ENCODE measurements at places on chromosomes 5 and 9.

DNA sequence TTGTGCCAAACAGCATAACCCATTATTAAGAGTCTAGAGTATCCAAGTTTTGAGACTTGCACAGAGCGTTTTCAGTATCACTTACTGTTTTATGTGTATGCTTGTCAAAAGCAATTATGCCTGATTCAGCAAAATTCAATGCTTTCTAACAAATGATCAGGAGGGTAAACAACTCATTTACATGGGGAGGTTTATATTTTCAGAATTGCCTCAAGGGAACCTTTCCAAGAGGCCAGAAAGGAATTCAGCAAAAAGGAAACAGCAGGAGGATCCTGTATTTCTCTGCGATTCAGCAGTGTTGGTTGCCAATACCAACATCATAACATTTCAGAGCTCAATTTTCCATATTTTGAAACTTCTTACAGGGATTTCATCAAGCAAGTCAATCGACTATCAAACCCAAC, 69.3 kb upstream of the DAB2 start:
- no peak for DNase-seq

DNA sequence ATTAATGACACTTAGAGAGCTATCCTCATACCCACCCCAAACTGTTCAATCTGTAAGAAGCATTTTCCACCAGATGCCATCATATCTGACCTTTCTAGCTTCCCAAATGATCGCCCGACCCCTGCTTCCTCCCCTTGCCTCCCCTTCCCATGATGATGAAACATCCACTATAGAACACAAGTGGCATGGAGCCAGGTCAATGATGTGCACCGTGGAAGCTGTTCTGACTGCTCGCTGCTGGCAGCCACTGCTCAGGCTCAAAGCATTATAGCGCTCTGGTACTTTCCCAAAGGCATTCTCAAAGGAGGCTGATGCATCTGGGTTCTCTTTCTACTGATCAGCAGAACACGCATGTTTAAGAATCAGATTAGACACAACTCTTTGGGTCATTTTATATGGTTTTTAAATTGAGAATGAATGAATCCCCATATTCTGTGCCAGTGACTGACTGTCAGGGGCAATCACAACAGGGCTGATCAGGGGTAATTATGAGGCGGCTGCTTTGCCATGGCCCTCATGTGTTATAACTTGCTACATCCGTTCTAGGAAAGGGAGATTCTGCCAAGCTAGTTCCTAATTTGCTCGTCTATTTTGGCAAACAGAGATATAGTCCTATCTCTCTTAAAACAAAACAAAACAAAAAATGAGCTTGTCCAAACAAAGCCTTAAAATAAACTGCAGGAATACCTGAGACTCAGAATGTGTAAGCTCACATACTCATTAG, 343.7 kb downstream of the ENC1 start:
- DNase-seq, result no peak

- DNase-seq, result no peak
These were observed 10.4 kb upstream of the PDCD1LG2 start for GRCh38 chr9:5499889-5500398.

DNA sequence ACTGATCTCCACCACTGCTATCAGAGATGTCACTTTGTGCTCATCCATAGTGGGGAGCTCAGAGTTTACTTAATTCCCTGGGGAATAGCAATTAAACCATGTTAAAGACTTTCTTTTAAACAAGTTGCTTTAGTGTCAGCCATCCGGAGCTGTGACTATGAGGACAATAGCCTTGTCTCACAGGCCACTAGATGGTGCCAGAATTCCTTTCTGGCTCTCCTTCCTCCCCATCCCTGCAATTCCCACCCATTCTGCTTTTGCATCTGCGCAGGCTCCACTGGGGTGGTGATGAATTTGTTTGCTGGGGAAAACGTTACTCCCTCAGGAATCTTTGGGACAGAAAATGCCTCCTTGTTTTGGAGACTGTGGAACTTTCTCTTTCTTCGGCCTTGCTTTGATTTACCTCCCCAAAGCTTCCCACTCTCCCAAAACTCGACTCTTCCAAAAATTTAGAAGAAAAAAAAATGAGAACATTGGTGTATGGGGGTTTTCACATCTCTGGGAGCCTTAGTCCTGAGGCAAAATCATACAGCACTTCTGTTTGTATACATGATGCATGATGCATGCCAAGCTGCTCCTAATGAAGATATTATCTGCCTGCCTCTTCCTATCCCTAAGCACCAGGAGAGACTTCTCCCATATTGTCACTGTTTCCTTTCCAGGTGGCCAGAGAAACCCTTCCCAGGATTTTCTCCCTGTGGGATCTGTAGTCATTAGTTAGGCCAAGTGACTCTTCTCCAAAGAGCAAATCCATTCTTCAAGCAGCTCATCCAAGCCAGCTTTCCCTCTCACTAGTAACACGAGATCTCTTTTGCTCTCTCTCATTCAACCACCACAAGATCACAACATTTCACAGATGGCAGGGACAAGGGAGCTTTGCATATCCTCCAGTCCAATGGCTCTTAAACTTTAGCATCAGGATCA, 466.1 kb downstream of the TLR4 start:
- no peak for DNase-seq

DNA sequence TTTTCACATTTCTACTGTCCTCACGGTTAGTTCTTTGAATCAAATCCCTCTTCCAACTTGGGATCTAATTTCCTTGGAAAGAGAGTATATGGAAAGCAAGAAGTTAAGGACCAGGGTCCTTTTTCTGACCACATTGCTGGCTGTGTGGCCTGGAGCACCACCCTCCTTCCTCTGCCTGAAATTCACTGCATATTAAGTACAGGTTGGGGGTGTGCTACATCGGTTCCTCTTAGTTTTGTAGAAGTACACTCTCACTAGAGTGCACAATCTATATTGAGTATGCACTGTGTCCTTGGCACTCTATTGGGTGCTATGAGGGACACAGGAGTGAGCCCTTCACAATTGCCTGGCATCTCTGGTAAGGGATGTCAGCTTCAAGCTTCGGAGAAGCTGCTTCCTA, 53.8 kb upstream of the KLF9 start:
- DNase-seq, result no peak

- DNase-seq, result no peak
These were observed 254.5 kb downstream of the TLR4 start for GRCh38 chr9:117958726-117959125.

GRCh38 chr5:154375329-154376008, 70.3 kb upstream of the SAP30L start:
- DNase-seq, result no peak

DNA sequence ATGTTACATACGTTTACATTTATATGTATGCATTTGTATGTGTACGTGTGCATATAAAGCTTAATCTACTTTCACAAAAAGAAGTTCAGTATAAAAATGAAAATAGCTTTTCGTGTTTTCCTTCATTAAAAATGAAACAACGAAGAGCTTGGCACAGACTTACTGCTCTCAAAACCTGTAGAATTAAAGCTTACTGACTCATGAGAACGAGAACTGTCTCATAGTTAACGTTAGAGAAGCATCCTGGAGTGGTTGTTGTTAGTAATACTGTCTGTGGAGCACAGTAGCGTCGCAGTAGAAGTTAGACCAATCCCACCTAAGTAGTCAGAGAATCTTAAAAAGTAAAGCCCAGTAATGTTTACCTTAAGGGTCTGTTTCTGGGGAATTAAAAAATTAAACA, 1.3 kb downstream of the MAT2B start:
- no peak for DNase-seq

DNA sequence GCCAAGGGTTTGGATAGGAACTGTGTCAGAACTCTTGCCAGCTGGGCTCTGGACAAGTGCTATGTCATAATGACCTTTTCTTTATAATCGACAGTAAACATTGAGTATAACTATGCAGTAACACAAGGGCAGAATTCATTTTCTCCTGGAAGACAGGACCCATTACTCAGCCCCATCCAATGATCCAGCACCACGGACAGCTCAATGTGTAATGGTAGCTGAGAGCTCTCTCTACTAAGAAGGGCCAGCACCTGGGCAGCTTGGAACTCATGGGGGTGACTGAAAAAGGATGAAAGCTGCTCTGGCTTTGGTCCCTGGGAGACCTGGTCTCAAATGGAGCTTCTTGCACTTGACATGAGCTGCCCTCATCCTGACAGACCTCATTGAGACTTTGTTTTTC, 347.8 kb downstream of the TRIM32 start:
- no peak for DNase-seq

- DNase-seq, result no peak
These were observed 21.1 kb downstream of the TRAF1 start for GRCh38 chr9:120905315-120906164.

- no peak for DNase-seq
These were observed 24.3 kb upstream of the XPA start for GRCh38 chr9:97721396-97721795.

- DNase-seq, result no peak
These were observed 21.9 kb downstream of the TTC1 start for GRCh38 chr5:160030631-160031377.

GRCh38 chr5:134877159-134877558, 3.0 kb downstream of the TXNDC15 start:
- DNase-seq, result no peak

- DNase-seq, result no peak
These were observed 57.3 kb downstream of the ARSB start for GRCh38 chr5:78927657-78928282.

DNA sequence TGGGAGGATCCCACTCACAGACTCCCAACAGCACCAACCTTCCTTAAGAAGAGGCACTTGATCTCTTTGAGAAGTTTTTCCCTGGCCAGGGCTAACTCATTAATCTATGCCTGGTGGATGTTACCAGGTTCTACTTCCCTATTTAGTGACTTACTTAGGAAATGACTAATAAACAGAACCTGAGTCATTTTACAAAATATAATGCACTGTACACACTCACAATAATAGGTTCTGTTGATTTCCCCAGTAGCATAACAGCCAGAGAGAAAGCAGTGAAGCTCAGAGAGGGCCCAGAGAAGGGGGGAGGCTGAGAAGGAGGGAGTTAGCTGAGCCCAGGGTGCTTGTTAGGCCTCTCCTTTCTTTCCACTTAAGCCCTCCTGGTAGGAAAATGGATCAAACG, 27.1 kb downstream of the FRMD3 start:
- no peak for DNase-seq

DNA sequence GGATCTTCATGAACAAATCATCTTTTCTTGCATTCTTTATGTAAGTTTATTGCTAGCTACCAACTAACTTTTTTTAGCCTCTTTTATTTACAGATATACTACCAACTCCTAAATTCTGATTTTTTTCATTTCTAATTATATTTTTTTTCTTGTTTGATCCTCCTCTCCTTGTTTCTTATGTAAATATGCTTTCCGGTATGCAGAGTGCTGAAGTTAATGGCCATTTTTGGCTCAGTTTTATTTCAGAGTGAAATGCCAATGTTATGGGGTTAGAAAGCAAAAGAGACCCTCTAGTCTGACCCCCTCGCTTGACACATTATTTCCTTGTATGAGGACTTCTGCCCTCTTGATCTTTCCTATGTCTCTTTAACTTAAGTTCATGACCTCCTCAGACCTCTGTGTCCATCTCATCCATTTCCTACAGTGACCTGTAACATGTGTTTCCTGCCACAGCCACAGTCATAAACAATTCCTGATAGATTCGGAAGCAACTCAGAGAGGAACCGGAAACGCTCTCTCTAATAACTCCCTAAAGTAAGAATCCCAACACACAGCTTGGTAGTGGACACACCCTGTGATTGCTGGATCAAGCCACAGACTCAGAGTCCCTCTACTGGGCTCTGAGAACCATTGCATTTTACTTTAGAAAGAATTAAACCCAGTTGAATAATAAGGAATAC, 42.9 kb upstream of the AFAP1L1 start:
- DNase-seq, result no peak

DNA sequence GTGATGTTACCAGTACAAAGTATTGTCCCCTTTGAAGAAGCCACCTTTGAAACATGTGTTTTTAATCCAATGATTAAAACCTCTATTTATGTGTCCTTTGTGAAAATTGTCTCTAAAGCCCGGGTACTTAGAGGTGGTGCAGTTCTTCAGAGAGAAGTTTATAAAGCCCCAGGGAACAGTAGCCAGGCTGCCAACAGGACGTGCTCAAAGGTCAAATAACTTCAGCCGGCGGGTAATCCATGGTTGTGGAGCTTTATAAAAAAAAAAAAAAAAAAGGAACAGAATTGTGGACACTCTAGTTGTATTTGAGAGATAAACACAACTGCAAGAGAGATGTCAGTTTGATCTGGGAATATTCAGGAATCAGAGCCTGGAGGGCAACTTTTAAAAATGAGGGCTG, 57.9 kb upstream of the CTNND2 start:
- DNase-seq, result no peak

DNA sequence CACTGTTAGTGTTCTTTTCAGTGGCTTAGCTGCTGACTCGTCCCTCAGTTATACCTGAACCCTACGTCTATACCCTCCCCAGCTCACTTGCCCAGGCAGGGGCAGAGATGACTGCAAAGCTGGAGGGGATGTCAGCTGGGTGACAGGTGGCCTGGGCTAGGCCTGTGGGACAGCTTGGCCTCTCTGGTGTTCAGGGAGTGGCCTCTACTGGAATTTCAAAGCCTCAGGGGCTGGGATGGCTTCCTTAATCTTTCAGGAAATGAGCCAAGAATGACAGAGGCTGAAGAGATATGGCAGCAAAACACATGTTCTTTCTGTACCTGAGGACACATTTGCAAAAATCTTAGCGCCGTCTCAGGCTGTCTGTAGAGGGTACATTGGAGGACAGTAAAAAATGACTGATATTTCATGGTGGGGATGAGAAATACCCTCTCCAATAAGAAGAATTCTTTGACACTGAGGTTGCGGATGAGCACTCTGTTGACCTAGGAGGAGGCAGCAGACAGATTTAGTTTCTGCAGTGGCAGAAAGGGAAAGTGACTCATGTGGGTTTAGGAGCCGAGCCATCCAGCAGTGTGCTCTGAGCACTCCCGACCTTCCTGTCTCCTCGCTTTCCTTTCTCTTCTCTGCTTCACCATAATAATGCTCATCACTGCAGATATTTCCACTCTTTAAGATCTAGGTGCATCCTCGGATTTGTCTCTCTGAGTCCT, 54.4 kb downstream of the ENTREP1 start:
- no peak for DNase-seq

GRCh38 chr9:69395718-69396117, 70.7 kb downstream of the ENTREP1 start:
- DNase-seq, result no peak

GRCh38 chr9:133973791-133974630, 18.1 kb downstream of the VAV2 start:
- no peak for DNase-seq

DNA sequence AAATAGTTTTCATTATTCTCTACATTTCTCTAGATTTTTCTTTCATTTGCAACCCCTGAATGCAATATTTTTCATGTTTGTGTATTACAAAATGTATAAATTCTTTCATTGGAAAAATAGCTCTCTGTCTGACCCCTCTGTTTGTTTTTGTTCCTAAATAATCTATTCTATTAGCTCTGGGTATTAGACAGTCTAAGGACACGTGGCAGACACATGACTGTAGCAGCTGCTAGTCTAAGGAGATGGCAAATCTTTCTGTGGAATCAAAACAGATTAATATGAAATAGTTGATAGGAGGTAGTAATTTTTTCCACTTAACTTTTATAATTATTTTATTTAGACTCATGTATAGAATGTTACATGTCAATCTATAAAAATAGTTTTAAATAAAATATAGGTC, 21.4 kb upstream of the SPATA9 start:
- DNase-seq, result no peak

- no peak for DNase-seq
These were observed 28.4 kb downstream of the ABO start for GRCh38 chr9:133246562-133246961.

Measured in activated CD8-positive, alpha-beta memory T cell treated with anti-CD3 and anti-CD28 coated beads, Interleukin-2, amount 50 U/mL, for 4 hours (primary cell).